ENCODE measurements at places on chromosomes 2 and 18.

- no peak for DNase-seq
Observed at GRCh38 chr2:60352491-60353405, 200.7 kb downstream of the BCL11A start.

DNA sequence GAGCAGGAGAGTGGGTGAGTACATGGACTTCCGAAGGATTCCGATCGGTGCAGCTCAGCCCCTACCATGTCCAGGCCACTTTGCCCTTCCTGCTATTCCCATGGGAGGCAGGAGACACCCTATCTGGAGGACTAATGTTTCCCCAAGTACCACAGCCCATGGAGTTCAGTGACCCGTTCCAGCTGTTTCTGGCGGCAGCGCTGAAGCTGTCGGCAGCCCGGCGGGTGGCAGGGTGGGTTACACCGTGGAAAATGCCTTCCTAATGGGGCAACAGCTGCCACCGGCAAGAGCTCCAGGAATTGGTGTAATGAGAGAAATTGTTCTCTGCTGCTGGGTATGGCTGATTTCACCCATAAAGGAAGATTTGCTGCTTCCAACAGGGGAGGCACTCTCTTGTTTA lies 98.3 kb downstream of the MYCN start:
- no peak for DNase-seq

GRCh38 chr2:24513281-24514071 lies 22.4 kb downstream of the NCOA1 start:
- DNase-seq: no peak

GRCh38 chr2:10184421-10184820 lies 61.9 kb downstream of the RRM2 start:
- no peak for DNase-seq

DNA sequence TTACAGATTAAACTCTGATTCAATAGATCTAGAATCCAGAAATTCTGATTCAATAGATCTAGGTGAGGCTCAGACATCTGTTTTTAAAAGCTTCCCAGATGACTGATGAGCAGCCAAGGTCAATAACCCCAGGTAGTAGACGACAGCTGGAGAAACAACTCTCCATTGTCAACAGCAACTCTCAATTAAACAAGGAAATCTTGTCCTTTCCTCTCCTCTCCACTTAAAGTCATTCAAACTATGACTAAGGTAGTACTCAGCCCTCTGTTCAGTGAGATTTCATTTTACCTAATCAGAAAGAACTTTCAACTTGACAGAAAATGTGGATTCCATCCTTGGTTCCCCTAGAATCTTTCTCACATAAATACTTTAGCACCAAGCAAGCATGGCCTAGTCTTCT lies 94.6 kb upstream of the SCG2 start:
- DNase-seq: no peak

GRCh38 chr2:10892796-10893350 lies 18.9 kb upstream of the KCNF1 start:
- DNase-seq: no peak

- DNase-seq: no peak
Observed at GRCh38 chr2:234241656-234242458, 191.4 kb downstream of the SPP2 start.

DNA sequence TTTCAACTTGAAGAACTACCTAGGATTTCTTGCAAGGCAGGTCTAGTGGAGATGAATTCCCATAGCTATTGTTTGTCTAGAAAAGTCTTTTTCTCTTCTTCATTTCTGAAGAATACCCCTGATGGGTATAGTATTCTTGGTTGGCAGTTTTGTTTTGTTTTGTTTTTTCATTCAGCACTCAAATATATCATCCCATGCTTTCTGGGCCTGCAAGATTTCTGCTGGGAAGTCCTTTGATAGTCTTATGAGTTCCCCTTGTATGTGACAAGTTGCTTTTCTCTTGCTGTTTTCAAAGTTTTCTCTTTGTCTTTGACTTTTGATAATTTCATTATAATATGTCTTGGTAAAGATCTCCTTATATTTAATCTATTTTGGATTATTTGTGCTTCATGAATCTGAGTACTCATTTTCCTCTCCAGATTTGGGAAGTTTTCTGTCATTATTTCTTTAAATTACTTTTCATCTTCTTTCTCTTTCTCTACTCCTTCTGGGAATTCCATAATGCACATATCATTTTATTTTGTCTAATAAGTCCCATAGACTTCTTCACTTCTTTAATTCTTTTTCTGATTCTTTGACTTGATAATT lies 101.5 kb downstream of the DSC3 start:
- no peak for DNase-seq

DNA sequence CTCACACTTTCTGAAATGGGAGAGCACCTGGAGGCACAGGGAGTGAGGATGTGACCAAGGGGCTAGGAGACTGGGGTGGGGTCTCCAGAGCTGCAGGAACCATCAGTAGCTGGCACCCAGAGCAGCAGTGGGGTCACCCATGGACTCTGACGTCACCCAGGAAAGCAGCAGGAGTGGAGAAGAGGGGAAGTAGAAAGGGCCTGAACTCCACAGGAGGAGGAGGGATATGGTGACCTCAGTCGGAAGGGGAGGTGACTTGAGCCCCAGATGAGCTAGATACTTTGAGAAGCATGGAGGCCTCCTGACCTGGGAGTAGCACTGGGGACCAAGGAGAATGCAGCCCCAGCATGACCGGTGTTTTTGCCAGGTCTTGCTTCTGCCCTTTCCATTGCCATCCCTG lies 8.8 kb downstream of the NMUR1 start:
- no peak for DNase-seq

- DNase-seq: no peak
Observed at GRCh38 chr2:223548194-223548593, 54.0 kb downstream of the SCG2 start.

DNA sequence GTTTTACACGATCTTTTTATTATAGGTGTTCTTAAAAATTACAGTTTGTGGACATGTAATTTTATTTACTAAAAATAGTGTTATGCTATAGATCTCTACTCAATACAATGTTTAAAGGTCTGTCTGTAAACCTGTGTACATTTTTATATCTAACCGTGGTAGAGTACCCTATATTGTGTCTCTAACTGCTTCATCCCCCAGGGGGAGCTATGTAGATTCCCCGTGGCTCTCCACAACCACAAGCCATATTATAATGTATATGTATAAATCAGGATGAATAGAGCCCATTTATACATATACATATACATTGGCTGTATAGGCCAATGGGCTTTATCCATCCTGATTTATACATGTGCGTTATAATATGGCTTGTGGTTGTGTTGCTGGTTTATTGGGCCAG lies 59.4 kb downstream of the ADAM23 start:
- no peak for DNase-seq

DNA sequence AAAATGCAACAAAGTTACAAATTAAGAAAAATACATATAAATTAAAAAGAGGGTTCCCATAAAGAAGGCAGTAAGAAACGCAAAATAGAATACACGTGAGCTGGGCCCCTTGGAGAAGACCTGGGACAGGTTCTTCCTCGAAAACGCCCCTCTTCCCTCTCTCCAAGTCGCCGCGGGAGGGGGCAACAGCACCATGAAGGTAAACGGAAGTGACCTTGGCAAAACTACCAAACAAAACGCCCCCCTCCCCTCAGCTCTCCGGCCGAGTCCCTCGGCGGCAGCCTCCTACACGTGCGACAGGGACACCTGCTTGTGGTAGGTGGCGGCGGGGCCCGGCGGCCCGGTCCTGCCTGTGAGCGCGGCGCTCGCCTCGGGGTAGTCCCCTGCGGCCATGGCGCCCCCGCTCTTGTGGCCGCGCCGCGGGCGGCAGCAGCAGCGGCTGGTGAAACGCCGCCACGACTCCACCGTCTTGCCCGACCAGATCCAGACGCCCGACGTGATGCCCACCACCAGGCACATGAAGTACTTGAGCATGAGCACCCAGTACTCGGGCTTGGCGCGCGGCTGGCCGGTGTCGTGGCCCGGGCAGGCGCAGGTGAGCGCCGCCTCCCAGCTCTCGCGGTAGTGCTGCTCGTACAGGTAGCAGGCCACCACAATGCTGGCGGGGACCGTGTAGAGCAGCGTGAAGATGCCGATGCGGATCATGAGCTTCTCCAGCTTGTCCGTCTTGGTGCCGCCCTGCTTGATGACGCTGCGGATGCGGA lies 2.8 kb downstream of the FZD5 start:
- DNase-seq: no peak

DNA sequence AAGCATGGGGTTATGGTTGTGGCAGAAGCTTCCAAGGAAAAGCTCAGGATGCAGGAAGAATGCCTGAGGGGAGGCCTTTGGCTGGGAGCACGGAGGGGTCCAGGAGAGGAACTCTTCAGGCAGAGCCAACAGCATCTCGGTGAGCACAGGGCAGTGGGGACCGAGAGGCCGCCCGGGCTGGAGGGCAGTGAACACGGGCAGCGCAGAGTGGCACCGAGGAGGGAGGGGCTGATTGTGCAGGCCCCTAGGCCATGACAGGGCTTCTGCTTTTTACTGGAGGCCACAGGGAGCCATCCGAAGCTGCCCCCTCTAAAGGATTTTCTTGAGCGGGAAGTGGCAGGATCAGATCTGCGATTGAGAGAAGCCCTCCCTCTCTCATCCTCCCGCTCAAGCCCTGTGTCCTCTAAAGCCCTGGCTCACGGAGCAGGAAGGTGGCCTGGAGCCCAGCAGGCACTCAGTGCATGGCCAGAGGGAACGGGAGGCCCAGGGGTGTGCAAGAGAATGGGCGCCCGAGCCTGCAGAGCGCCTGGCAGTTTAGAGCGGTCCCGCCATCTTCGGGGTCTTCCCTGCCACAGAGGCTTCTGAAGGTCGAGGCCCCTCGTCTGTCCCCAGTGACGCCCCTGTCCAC lies 110.0 kb upstream of the STON1 start:
- DNase-seq: no peak

DNA sequence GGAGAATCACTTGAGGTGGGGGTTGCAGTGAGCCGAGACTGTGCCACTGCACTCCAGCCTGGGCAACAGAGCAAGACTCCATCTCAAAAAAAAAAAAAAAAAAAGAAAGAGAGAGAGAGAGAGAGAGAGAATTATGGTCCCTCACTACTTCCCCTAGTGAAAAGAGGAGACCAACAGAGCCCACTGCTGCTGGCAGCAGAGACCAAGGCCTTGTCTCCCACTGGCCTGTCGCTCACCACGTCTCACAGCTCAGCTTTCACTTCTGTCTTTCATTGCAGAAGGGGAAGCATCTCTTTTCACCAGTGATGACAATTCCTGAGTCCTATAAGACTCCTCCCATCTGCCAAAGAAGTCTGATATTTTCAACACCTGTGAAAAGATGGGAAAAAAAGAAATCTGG lies 81.3 kb downstream of the CLHC1 start:
- DNase-seq: no peak

DNA sequence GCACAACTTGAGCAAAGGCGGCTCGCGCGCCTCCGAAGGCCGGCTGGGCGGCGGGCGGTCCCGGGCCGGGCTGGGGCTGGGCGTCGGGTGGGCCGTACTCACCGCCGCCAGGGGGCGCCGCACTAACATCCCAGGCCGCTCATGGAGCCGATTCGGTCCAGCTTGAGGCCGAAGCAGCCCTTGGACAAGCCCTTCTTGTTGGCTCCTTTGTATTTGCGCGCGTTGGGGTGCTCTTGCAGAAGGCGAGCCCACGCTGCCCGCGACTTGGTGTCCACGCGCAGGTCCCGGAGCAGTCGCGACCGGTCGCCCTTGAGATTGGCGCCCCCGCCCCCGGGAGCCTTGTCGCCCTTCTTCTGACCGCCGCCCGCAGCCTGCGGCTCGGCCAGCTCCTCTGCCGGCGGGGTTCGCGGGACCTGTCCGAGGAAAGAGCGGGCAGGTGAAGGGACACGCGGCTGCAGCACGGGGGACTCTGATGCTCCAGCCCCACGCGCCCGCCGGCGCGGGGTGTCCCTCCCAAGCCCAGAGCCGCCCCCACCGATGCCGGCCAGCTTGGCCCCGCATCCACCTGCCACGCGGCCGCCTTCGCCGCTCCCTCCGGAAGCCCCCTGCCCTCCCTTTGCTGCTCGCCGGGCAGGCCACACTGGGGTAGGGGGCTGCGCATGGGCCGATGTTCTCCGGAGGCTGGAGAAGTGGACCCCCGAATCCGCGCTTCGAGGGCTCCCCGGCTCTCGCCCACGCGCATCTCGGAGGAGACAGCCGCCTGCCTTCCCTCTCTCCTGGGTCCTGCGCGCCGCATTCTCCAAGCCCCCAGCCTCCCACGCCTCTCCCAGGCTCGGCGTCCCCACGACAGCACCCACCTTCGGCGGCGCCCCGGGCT lies 655 bp downstream of the NPPC start:
- DNase-seq: peak; percentile 76

- no peak for DNase-seq
Observed at GRCh38 chr2:19675003-19675629, 226.7 kb downstream of the TTC32 start.

DNA sequence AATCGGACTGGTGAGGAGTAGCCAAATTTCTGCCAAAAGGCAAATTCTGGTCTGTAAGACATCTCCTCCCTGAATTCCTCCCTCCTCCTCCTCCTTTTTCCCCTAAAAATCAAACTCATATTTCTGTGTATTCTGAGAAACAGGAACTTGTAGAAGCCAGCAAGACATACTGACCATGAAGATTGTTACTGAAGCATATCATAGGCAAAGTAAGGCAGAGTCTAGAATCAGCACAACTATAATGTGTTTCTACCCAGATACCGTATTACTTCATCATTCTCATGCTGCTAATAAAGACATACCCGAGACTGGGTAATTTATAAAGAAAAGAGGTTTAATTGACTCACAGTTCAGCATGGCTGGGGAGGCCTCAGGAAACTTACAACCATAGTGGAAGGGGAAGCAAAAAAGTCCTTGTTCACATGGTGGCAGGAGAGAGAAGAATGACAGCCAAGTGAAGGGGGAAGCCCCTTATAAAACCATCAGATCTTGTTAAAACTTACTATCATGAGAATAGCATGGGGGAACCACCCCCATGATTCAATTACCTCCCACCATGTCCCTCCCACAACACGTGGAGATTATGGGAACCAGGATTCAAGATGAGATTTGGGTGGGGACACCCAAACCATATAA lies 24.9 kb upstream of the EPC2 start:
- no peak for DNase-seq

DNA sequence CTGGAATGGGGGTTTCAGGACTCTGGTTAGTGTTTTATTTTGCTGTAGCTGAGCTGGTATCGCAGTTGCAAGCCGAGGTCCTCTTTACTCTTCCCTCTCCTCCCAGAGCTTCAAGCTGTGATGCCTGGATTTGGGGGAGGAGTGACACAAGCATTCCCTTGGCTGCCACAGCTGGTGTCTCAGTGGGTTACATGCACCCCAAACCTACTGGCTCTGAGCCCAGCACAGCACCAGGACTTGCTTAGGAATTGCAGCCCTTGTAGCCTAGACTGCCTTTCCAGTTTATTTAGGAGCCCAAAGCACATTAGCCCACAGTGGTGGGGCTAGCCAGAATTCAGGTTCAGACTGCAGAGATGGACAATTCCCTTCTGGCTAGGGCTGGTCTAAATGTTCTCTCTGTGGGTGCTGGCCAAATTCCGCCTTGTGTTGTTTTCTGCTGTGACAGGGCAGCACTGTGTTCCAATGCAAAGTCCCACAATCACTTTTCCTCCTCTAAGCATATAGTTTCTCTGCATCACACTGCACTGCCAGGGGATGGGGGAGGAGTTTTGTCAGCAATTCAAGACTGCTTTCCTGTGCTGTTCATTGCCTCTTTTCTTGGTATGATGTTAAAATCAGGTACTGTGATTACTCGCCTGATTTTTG lies 122.8 kb downstream of the SLC4A10 start:
- no peak for DNase-seq

GRCh38 chr2:39706312-39706711 lies 40.6 kb downstream of the TMEM178A start:
- DNase-seq: no peak
